MCF 10A (cell line): ENCODE measurements at places on chromosomes 16 and 17.

DNA sequence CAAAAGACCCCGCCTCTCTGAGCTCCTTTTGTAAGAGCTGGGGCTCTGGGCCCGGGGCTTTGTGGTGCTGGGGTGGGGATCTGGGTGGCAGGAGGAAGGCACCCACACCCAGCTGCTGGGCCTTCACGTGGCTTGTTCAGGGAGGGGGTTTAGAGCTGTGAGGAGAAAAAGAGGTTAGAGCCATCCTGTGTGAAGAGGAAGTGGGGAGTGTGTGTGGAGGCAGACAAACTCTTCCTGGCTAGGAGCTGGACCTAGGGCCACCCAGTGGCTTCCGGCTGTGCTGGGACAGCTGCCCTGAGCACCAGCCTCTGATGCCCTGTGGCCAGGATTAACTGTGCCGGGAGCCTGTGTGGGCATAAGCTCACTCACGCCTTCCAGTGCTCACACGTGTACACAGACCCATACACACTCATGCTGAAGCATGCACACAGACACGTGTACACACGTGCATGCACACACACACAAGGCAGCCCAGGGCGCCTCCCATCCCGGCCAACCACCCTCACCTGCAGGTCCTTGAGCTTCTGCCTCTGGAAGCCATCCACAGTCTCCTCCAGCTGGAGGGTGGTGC, 7.4 kb downstream of the CIBAR2 start:
- DNase-seq = no peak

- no peak for DNase-seq
These were observed 41.5 kb downstream of the ARHGAP44 start for GRCh38 chr17:12830777-12831247.

- peak; percentile 92 for DNase-seq
These were observed 5.0 kb upstream of the TLCD2 start for GRCh38 chr17:1714980-1715802.

DNA sequence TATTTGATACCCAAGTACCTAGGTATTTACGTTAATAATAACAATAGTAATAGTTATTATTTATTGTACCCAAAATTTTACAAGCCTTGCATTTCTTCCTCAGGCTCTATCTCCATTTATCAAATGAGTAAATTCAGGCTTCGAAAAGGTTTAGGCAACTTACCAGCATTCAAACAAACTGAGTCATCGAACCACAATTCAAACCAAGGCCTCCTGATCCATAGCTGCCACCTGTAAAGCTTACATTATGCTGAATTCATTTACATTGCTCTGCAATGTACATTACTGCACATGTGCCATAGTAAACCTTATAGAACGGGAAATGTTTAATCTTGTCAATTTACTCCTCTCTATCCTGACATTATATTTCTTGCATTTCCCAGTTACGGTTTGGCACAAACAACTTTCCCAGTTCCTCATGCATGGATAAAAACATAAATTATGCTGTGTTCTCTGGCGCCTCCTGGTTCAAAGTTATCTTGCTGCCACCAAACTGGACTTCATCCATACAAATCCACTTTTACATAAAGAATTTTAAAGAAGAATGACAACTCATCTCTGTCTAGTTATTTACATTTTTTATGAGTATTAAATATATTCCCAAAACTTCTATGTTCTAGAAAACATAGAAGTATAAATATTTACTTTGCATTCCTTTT, 360.6 kb upstream of the SOX9 start:
- peak; percentile 42 for DNase-seq

DNA sequence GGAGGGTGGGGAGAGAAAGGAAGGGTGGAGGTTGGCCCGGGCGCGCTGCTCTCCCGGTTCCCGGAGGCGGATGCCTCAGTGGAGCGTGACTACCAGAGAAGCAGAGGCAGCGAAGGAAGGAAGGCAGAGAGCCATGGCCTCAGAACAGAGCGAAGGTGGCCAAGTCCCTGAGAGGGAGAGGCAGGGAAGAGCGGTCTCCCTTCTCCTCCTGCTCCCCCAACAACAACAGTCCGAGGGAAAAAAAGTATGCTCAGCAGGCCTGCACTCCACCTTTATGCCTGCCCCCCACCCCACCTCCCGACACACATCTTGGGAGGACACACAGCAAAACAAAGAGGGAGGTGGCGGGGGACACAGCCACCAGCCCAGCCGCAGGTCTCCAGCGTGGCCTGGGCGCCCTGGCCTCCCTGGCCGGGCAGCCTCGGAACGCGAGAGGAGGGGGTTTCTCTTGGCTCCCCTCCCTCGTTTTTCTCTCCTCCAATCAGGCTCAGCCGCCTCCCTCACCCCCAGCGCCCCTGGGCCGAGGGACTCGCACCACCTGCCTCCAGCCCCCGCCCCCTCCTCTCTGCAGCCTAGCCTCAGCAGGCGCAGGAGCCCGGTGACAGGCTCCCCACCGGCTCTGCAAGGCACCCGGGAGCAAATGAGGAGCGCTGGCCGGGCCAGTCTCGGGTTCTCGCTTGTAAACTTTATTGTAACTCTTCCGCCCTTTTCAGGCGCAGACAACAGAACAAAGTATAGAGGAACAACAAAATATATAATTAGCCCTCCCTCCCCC, 1.1 kb upstream of the HOXB7 start:
- no peak for DNase-seq

DNA sequence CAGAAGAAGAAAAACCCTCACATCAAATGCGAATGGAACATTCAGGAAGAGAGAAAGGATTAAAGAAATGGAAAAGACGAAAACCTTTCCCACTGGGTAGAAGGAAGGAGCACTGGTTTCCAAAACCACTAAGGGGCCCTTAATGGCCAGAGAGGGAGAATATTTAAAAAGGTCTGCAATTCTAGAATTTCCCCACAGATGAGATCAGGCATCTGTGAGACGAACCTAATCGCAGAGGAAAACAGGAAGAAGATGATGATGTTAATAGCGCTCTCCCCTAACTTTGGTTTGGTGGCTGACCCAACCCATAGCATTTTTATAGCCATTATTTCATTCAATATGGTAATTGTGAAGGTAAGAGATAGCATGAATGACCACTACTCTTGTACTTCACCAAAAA, 32.8 kb downstream of the XYLT1 start:
- no peak for DNase-seq

DNA sequence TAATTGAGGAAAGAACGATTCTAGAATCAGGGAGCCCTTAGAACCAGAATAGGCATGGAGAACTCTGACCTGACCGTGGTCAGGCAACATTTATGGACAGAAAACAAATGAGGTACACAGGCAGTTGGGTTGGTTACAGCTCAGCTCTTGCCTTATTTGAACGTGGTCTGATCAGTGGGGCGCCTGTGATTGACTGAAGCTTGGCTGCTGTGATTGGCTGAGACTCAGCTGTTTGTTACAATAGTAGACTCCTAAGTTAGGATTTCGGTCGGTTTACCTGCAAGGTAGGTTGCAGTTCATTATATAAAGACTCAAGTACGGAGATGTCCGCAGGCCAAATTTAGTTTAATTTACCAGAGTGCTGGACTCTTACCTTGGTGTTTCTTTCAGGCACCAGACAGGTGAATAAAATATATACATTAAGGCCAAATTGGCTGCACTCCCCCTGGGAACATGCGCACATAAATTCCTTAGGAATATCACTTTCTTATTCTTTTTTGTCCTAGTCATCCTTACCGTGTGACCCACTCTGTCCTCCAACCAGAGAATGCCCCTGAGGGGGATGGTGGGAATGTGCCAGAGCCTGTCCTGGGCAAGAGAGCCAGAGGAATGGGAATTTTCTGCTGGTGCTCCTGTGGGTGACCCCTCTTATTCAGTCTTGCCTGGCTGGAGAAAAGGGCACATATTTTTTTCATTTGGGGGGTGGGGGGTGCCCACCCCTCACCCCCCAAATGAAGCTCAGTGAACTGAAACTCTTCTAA, 7.5 kb upstream of the CSNK2A2 start:
- no peak for DNase-seq

GRCh38 chr17:80703142-80703478, 158.5 kb downstream of the RPTOR start:
- DNase-seq = no peak

- DNase-seq = no peak
These were observed 14.8 kb downstream of the TMEM94 start for GRCh38 chr17:75471207-75471606.

DNA sequence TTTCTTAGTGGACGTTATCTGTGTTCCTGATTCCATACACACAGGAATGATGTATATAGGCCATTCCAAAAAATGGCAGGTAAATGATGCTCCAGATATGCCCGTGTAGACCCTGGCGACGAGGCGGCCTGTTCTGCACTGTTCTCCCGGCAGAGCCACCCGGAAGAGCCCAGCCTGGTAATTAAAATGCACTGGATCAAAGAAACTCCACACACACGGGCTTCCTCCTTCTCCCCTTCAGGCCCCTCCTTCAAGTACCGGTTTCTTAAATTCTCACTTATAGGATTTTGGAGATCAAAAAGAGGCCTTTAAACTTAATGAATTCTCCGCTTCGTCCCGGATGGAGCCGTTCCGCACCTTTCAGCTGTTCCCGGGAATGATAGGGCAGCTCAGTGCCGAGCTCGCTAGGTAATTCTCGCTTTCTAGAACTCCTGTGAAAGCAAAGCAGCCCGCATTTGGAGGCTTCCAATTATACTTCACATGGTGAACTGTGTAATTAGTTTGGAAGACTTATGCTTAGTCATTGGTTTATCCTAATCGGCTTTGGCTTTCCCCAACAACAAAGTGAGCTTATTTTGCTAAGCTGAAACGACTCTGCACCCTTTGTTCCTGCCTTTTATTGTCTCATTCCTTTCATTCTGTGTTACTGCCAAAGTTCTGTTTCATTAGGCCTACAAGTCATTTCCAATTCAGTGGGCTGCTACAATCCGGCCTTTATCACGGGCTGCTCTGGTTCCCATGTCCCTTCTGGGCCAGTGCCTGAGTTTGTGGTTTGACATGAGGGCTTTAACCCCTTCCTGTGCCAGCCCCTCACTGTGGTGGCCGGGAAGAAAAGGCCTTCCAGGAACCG, 150.0 kb downstream of the MSI2 start:
- DNase-seq = no peak

- DNase-seq = no peak
These were observed 66.6 kb upstream of the ZNF469 start for GRCh38 chr16:88316151-88316550.

DNA sequence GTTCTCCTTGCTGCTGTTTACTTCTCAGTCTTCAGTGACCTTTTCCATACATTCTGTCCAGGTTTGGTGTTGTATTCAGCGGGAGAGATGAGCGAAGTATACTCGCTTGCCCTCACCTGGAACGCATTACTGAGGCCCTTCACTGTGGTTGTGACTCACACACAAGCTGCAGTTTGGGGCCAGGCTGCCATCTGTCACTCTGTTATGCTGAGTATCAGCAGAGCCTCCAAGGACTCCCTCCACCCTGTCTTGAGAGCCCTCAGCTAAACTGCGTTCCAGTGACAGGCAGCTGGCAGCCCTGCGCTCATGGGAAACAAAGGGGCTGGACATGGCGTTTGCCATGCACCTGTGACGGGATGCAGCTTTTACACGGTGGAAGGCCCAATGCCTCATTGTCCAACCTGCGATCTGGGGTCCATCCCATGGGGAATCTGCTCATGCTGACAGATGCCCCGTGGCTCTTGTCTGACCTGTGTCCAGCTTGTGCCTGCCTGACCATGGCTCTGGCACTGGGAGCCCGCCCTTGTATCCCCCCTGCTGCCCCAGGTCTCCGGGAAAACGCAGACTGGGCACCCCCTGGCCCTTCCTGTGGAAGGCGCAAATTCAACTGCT, 6.5 kb upstream of the ZNF778 start:
- DNase-seq = no peak

- no peak for DNase-seq
These were observed 2.9 kb downstream of the PYCR1 start for GRCh38 chr17:81934098-81934757.

- DNase-seq = no peak
These were observed 24.5 kb upstream of the HYDIN start for GRCh38 chr16:71254832-71255525.

DNA sequence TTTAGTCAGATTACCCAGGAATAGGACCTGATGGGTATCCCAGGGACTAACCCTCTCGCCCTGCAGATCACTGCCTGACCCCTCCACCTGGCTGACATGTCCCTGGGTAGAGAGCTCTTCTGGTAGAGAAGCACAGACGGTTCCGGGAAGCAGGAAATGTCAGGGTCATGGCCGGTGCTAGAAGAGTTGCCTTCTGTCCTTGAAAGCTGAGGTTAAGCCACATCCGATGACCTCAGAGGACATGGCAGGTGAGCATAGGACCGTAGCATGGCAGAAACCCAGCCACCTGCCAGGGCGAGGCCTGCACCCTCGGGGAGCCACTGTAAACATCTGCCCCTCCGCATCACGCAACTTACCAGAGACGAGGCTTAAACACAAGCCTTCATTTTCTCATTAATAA, 483.7 kb downstream of the SOX9 start:
- DNase-seq = no peak

DNA sequence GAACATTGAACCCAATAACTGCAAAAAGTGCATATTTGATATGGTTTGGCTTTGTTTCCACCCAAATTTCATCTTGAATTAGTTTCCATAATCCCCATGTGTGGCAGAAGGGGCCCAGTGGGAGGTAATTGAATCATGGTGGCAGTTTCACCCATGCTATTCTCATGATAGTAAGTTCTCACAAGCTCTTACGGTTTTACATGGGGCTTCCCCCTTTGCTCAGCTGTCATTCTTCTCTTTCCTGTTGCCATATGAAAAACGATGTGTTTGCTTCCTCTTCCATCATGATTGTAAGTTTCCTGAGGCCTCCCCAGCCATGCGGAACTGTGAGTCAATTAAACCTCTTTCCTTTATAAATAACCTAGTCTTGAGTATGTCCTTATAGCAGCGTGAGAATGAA, 127.6 kb downstream of the CHD9NB start:
- DNase-seq = no peak

- peak; percentile 94 for DNase-seq
These were observed 49.7 kb downstream of the TUBD1 start for GRCh38 chr17:59842901-59843652.

- no peak for DNase-seq
These were observed 16.1 kb downstream of the TLE7 start for GRCh38 chr16:71425746-71426068.

GRCh38 chr17:74201250-74201649, 2.2 kb upstream of the RPL38 start:
- peak; percentile 73 for DNase-seq

DNA sequence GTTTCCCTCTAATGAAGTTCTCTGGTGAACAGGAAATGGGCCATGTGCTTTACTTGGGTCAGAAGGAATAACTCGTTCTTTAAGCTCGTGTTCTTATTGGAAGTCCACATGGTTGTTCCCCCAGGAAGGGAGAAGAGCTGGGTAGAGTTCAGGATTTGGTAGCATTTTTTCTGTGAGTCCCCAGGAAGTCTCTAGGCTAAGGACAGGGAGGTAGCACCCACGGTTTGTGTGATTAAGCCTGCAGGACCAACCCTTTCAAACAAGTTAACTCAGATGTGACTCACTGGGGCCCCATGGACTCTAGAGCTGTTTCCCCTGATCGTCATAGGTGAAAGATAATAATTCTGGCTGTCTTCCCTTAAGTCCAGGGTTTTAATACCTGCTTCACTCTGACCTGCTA, 16.4 kb downstream of the SAP30BP start:
- DNase-seq = peak; percentile 84

DNA sequence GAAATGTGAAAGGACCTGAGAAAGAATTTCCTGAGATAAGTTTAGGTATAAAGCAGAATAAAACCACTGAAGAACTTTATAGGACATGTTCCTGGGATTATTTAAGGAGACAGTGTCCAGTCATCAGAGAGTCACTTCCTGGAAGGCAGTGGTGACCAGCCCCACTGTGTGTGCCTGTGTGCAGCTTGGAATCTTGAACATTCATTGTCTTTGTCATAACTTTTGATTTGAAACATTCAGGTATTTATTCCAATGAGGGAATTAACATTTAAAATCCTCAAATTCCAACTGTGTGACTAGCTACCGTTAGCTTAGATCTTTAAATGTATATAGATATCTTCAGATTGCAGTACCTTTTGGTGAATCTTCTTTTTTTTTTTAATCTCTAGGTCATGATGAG, 61.7 kb upstream of the MRC2 start:
- DNase-seq = peak; percentile 35
